Skin of body (tissue), 3 donors: ENCODE measurements at places on chromosomes 13 and 19.

GRCh38 chr13:84192125-84192524 lies 309.9 kb upstream of the SLITRK1 start:
- DNase-seq, result no peak

- DNase-seq, result no peak
Observed at GRCh38 chr13:30253830-30254229, 53.5 kb downstream of the KATNAL1 start.

GRCh38 chr13:67829641-67830040 lies 599.5 kb upstream of the PCDH9 start:
- DNase-seq, result no peak

GRCh38 chr13:51050021-51050830 lies 60.8 kb downstream of the C13orf42 start:
- DNase-seq, result no peak

DNA sequence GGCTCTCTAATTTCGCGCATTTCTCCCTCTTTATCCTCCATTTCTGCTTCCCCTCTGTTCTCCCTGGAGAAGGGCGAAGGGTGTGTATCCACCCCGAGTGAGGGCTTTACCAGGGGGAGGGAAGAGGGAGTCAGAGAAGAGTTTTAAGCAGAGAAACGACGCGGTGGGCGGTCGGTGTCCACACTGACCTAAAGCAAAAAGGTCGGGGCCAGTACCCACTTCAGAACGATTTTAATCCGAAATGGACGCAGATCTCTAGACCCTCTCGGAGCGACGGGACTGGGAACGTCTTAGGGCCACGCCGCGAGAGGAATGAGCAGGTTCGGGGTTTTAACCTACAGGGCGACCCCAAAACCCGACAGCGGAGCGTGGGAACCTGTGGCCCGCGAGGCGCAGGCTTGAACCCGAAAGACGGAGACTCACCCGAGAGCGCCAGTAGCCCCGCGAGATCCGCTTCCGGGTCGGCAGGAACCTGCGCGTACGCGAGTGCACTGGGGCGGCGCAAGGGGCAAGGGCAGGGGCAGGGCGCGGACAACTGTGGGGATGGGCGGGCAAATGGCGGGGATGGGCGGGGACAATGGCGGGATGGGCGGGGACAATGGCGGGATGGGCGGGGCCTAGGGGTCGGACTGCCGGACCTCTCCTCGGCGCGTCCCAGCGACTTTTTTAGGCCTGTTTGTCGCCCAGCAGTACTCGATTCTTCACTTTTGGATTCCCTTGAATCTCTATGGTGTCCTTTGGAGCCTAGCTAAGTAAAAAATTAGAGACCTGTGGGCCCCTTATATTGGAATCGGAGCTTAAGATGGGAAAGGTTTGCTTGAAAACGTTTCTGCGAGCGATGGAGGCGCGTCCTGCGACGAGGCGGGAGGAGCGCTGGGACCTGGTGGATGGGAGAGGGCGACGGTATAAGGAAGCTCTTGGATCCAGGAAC lies at the start of gene ZNF677:
TSS of gene ZNF677 (minus strand) at position 463 of the 931 bp plus-strand sequence. CDS start 3,323 bp downstream, outside the sequence.
- DNase-seq, result peak; percentile 83

GRCh38 chr13:29556742-29557141 lies 38.7 kb downstream of the SLC7A1 start:
- DNase-seq, result no peak

GRCh38 chr13:101115762-101116171 lies 300.5 kb downstream of the NALCN start:
- no peak for DNase-seq

DNA sequence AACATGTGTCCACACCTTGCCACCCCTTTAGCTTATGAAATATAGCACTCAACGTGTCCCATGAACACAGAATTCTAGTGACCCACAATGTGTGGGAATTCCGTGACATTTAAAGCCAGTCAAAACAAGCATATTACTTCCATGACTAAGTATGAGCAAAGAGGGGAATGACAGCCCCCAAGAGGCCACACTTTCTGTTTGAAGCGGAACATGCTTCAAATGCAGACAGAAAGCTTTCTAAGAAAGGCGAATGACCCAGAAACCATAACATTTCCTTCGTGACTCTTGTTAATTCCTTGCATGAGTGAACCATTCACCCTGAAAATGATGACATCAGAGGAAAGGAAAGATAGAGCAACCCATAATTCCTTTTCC lies 122.0 kb upstream of the FNDC3A start:
- no peak for DNase-seq

DNA sequence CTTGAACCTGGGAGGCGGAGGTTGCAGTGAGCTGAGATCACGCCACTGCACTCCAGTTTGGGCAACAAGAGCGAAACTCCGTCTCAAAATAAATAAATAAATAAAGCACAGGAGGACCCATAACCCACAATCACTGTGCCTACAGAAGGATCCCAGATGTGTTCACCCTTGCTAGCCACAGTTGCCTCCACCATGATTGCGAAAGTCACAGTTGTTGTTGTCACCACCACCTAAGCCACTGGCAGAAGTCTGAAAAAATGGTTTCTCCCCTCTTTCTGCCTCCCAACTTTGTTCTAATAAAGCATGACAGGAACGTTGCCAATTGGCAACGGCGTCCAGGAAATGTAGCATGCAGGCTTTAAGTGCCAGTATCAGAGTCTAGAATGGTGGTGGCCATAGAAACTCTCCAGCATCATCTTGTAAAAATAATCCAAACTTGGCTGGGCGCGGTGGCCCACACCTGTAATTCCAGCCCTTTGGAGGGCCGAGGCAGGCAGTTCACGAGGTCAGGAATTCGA lies 2.2 kb upstream of the EPS15L1 start:
- DNase-seq, result no peak

- DNase-seq, result no peak
Observed at GRCh38 chr19:8113017-8113416, 36.4 kb downstream of the FBN3 start.

GRCh38 chr13:68850160-68850559 lies 1257.5 kb upstream of the ATXN8OS start:
- peak; percentile 23 for DNase-seq

- no peak for DNase-seq
Observed at GRCh38 chr13:96803456-96804100, 190.7 kb downstream of the OXGR1 start.

GRCh38 chr13:99042521-99043250 lies 64.8 kb upstream of the DOCK9 start:
- no peak for DNase-seq

DNA sequence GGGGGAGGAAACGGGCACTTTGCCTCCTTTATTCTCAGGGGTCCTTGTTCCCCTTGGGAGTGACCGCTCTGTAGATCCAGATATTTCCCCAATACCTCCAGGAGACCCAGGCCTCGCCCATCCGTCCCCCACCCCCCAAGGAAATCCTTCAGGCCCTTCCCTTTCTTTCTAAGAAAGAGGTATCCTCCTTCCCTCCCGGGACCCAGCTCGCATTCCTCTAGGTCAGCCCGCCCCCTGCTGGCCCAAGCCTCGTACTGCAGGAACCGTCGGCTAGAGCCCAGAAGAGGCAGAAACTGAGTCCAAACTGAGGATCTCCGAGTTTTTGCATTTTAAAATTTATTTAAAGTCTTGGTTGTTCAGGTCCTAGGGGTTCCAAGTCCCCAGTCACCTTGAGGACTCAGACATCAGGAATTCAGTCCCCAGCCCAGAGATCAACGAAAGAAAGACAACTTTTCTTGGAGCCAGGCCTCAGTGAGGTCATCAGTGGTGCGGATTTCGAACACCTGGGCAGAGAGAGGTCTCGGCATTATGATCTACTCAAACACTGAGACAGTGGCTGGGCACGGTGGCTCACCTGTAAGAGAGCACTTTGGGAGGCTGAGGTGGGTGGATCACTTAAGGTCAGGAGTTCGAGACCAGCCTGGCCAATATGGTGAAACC lies 7.5 kb upstream of the LRFN1 start:
- peak; percentile 67 for DNase-seq

GRCh38 chr13:99463646-99464397 lies 37.5 kb upstream of the TM9SF2 start:
- DNase-seq, result no peak

DNA sequence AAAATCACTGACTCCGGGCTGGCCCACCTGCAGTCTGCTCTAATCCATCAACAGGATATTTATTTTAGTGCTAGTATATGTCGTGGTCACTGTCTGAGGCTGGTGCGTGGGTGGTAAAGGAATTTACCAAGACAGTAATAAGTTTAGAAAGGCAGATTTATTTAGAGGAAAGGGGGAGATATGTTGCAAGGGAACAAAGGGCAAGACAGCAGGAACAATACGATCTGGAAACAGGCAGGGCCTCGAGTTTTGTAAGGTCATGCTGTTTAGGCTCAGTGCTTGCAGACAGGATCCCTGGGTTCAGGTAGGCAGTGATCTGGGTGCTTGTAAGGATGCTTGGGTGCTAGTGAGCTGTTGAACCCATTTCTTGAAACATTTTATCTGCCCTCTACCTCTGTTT lies 748.2 kb upstream of the SLITRK5 start:
- no peak for DNase-seq

DNA sequence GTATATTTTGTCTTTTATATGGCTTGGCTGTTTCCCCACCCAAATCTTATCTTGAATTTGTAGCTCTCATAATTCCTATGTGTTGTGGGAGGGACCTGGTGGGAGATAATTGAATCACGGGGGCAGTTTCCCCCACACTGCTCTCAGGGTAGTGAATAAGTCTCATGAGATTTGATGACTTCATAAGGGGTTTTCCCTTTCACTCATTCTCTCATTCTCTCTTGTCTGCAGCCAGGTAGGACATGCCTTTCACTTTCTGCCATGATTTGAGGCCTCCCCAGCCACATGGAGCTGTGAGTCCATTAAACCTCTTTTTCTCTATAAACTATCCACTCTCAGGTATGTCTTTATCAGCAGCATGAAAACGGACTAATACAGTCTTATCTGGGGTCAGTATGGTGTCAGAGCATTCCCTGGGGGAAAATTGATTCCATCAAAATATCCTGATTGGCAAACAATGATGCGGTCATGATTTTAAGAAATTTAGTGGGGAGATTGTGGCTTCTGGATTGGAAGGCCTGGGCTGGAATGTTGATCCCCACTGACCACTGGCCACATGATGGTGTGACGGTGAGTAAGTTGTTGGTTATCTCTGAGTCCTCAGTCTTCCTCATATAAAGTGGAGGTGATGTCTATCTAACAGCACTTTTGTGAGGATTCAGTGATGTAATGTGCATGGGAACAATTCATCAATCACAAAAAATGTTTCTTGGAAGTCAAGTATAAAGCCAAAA lies 27.5 kb upstream of the ANKRD10 start:
- no peak for DNase-seq
